Nephron progenitor cell (in vitro differentiated cells): ENCODE measurements at places on chromosomes 2 and 18.
A peak's percentile ranks its signal among the peaks of the same experiment; 100 is the strongest.

- DNase-seq: no peak
Observed at GRCh38 chr2:43540021-43540779, 55.6 kb downstream of the THADA start.

- no peak for DNase-seq
Observed at GRCh38 chr2:25063876-25064660, 22.2 kb downstream of the EFR3B start.

DNA sequence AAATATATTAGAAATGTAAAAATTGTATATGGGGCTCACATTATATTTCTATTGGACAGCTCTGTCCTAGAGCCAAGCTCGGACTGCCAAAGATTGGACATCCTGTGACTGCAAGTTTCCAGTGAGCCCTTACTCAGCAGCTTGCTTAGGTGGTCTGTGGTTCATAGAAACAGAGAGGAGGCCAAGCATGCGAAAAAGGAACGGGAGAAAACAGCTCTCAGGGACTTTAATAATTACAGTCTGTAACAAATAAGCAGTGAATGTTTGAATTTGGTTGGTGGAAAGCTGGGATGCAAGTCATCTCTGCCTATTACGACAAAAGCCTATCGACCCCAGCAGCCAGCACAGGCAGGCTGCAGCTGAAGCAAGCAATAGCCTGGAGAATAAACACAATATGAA lies 35.6 kb downstream of the WIPF1 start:
- no peak for DNase-seq

DNA sequence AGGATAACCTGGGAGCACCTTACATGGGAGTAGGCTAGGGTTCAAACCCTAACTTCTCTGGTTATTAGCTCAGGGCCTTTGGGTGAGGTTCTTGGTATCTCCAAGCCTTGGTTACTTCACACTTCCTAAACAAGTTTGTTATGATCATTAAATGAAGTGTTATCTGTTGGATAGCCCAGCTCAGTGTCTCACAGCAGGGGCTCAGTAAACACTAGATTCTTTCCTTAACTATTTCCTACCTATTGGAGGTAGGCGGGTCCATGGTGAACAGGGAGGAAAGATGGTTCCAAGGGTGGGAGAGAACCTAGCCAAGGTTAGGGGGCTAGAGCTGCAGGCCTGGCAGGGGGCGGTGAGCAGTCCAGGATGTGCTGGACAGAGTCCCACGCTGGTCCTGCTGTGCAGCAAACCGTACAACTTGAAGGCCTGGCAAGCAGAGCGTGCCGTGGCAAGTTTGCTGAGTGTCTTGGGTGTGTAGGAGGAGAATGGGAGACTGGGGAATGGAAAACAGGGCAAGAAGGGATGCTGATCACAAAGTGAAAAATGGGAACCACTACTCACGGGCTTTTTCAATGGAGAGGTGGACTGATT lies 259.1 kb downstream of the PRKCE start:
- no peak for DNase-seq

GRCh38 chr2:190255676-190256075 lies 64.0 kb downstream of the HIBCH start:
- no peak for DNase-seq

GRCh38 chr2:19673213-19673791 lies 228.5 kb downstream of the TTC32 start:
- peak; percentile 48 for DNase-seq

GRCh38 chr2:46645681-46646162 lies 166.4 kb downstream of the TMEM247 start:
- no peak for DNase-seq

DNA sequence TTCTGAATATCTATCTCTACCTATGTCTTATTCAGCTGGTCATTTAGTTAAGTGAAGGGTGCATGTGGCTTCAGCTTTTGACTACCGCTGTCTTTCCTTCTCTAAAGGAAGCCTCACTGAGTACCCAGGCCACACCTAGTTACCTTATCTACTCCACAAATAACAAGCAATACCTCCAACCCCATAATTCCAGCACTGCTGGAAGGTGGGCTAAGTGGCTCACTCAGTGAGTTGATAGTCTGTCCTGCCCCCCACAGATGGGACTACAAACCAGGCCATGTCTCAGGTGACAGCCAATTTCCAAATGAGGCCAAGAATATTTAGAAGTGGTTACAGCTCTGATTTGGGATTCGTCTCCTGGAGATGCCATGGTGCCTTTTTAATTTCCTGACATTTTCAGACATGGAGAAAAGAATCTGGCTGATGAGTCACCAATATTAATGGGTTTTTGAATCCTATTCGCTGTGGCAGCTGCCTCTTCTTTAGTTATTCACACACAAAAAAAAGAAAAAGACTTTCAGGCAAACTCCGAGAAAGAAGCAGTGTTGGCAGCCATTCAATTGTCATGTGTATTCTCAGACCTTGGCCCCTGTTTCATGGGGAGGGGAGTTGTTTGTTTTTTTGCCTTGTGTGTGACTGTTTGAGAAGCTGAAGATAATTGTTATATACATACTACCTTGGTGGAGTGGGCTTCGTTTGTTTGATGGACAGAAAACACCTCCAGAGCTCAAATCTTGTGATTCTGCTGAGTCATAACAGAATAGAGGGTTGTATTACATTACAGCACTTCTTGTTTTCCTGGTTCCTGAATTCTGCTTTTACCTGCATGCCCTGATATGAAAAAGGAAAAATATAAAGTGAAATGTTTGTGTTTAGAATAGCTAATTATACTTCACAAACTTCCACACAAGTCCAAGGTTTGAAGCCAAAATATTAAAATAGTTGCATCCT lies 64.2 kb downstream of the SCG2 start:
- DNase-seq: no peak

GRCh38 chr2:180609626-180610340 lies 370.6 kb upstream of the UBE2E3 start:
- DNase-seq: no peak

- no peak for DNase-seq
Observed at GRCh38 chr2:192010073-192010472, 163.2 kb upstream of the CAVIN2 start.

- DNase-seq: no peak
Observed at GRCh38 chr2:10819714-10820314, 7.2 kb upstream of the PDIA6 start.

GRCh38 chr2:85769983-85770362 lies 16.2 kb downstream of the ATOH8 start:
- DNase-seq: no peak

DNA sequence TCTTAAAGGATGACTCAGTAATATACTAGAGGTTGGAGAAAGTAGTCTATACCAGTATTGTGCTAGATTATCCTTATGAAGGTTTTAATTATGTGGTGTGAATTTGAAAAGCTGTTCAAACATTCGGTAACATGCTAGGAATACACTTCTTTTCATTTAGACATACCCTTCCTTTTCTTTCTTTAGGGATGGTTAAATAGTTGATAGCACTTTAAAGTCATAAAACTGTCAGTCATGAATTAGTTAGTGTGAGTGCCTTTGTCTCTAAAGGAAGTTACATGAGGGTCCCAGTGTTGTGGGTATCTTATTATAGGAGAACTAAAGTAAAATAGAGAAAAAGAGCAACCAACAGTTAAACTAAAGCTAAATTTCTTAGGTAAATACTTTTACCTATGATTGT lies 149.3 kb downstream of the CSRNP3 start:
- DNase-seq: no peak

DNA sequence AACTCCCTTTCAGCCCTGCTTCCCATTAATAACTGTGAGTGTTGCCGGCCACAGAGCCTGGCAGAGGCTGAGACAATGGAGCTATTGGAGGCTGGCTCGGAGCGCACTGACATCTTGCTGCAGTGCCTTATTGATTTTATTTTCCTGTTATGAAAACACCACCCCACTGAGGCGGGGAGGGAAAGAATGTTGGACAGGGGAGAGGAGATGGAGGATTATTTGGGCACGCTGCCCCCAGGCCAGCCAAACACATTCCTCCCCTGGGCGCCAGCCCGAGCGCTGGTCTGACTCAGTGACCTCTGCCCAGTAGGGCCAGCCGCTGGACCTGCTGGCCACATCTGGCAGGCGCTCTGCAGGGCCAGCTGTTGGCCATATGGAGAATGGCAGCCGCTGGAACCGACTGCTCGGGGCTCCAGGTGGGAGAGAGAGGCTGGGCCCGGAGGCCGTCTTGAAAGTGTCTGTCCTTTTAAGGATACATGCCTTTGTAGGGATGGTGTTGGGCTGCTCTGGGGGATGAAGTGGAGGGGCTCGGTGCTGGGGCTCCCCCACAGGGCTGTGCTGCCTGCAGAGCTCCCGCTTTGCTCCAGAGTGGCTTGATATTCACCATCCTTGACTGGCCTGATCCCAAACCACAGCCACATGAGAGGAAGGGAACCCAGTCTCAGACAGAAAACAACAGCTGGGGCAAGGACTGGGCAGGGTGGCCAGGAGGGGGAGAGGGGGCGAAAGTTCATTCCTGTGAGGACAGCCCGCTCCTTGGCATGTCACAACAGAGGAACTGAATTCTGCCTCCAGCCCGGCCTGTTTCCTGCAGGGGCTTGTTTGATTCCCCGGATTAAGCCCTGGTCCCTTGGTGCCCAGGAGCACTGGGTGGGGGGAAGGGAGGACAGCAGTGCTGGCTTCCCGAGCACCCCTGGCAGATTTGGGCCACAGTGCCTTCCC lies 179.0 kb downstream of the KLHL29 start:
- peak; percentile 30 for DNase-seq

DNA sequence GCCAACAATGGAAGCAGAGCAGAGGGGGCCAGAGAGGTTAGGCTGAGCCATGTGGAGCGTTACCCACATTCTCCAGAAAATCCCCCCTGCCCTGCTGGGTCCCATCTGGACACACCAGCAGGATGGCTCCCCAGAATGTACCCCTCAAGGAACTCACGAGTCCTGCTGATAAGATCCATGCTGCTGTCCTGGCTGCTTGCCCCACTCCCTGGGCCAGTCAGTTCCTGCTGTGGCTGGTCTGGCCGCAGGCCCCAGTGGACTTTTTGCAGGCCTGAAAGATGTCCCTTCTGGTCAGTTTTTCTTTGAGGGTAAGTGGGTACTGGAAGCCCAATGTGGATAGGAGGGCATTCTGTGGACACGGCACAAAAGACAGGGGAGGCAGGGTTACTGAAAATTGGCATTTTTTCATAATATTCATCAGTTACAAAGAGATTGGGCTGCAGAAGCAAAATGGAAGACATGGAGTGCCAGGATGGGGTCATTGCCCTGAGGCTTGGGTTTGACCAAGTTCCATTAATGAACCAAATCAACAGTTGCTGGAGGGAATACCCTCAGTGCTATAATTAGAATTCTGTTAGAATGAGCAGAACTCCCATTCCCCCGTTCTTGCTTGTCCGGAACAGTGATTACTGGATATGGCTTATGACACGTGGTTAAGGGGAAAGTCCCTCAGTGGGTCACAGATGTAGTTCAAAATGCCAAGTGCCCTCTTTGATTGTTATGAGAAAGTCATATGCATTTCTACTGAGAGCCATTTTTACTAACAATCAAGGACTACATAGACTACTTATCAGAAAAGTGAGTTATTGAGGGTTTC lies 38.7 kb downstream of the SLC4A5 start:
- DNase-seq: no peak

- DNase-seq: no peak
Observed at GRCh38 chr18:64270121-64270520, 121.2 kb upstream of the LINC00305 start.

DNA sequence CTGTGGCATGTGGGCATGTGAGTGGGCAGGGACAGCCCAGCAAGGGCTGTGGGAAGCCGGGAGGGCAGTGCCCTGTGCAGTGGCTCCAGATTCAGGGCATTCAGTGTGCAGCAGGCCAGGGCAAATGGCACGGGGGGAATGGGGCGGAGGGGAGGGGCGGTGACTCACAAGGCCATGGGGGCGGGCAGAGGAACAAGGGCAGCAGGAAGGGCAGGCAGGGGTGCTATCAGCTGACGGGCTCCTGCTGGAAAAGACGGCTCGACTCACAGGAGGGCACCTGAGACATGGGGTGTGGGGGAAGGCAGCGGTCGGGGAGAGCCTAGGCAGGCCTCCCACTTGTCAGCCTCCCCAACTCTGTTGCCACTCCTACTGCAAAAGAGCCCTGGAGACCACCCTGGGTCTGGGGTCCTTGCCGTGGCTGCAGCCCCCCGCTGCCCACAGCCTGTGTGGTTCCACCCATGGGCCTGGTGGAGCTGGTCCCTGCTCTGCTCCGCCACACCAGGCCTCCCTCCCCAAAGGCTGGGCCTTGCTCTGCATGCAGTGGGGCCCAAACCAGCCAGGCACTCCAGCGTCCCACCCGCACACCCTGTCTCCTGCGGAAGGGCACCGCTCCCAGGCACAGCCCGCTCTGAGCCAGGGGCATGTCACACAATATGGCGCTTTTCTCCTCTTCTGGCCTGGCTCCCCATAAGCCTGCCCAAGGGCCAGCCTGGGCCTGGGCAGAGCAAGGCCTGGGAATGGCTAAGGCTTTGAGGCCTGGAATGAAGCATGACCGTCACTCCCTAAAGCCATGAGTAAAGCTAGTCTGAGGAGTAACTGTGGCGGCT lies 25.9 kb downstream of the HS6ST1 start:
- no peak for DNase-seq

DNA sequence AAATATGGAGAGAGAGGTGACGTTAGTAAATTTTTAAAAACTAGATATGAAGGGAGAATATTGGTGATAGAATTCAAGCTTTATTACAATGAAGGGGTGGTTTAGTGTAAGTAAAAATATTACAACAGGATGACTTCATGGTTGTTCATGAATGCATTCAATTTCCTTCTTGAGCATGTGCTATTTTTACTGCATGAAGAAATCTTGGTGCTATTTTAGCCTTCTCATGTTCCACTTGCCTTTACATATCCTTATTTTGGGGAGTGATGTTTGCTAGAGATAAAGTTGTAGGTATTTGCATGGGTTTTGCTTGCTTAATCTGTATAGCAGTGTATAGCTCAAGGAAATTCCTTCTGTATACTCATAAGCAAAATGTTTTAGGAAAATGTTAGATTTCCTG lies 195.0 kb upstream of the MMADHC start:
- DNase-seq: no peak

DNA sequence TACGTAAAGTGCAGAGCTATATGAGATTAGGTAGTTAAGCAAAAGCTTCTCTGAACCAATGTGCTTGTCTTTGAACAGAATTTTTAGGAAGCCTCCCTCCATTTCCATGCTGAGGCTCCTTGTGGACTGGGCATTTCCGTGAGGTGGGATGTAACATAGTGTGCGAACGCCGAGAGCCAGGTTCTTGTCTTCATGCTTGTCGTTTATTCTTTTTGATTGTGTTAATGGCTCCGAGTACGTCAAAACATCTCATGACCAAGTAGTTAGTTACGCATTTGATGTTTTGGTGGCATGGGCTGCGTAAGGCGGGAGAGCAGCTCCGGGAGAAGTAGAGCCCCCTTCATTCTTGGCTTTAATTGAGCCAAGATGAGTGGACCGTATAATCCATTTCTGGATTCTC lies 32.9 kb downstream of the DGKD start:
- no peak for DNase-seq

DNA sequence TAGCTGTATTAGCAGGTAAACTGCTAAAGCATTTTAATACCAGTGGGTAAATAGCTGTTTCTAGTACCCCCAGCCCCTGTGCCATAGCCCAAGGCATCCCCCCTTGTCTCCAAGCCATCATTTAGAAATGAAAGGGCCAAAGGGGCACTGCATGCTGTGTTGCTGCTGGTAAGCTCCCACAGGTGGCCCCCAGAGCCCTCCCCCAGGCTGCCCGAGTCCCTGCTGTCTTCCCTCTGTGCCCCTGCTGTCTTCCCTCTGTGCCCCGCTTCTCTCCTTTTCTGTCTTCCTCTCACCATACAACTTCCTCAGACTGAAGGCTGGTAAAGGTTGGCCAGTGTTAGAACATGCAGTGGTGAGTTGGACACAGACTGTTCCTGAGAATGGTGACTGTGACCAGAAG lies 42.1 kb downstream of the ZAP70 start:
- DNase-seq: no peak
